Upper lobe of right lung (tissue), 1 donor: ENCODE measurements at places on chromosomes 12 and 14. TPM values are rescaled to one million over a fixed set of nuclear protein-coding genes. Genes with fewer than 3 reads are reported as not detected.

MAP3K9 gene
- 12.0 TPM for total RNA-seq

TMTC2 gene
- total RNA-seq: 37.9 TPM

KRT73 gene
- total RNA-seq: 0.52 TPM

MOAP1 gene
- total RNA-seq: 34.2 TPM

KCNC2 gene
- total RNA-seq: not detected

OR6C70 gene
- total RNA-seq: not detected

SP7 gene
- not detected for total RNA-seq

ARHGEF40 gene
- 39.2 TPM for total RNA-seq
